Thyroid gland (tissue), 4 donors: ENCODE measurements at places on chromosomes 16 and 17. TPM values are rescaled to one million over a fixed set of nuclear protein-coding genes. Genes with fewer than 3 reads are reported as not detected.
A peak's percentile ranks its signal among the peaks of the same experiment; 100 is the strongest.

Gene MYL4
- 11.0 TPM for total RNA-seq

Gene DRC3
- total RNA-seq: 18.5 TPM

Gene RND2
- total RNA-seq: 10.0 TPM

Gene NR1D1
- 9.9 TPM for total RNA-seq

Gene SLC22A31
- total RNA-seq: not detected

- no peak overlapping the region for H3K4me3 ChIP-seq
- peaks cover 9% of the 10 kb centered on the region for H3K4me1 ChIP-seq
- DNase-seq: no peak
- no peak overlapping the region for H3K27ac ChIP-seq
- H3K27me3 ChIP-seq: no peaks in the 10 kb centered on the region
Measured at GRCh38 chr17:8053600-8053999, 14.7 kb downstream of the ALOX15B start.

- no peaks in the 10 kb centered on the region for H3K4me1 ChIP-seq
- no peak overlapping the region for H3K27ac ChIP-seq
- no peak for DNase-seq
- H3K27me3 ChIP-seq: no peaks in the 10 kb centered on the region
Measured at GRCh38 chr17:61504697-61505096, 52.5 kb downstream of the TBX4 start.

DNA sequence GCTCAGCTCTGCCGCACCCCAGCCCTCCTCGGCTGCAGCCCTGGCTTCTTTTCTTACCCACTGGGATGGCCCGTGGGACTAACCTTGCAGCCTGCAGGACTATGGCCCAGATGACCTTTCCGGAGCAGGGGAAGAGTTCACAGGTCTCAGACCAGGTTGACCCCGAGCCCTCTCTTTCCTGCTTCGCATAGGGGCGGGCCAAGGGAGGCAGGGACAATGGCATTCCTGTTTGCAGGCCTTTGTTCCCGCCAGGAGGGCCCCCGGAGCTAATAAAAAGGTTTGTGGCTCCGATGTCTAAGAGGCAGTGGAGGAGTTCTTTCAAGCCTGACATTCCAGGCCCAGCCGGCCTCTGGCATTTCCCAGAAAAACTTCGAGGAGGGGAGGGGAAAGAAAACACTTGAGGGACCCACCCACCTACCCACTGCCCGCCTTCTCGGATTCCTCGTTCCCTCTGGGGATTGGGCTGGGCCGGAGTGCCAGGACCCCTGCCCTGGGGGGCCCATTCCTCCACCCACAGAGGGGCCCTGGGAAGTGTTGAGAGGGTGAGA, 5.8 kb upstream of the SOCS3 start:
- H3K4me1 ChIP-seq: peaks cover 21% of the 10 kb centered on the region
- H3K4me3 ChIP-seq: no peak overlapping the region
- H3K36me3 ChIP-seq: no peaks in the 10 kb centered on the region
- H3K27me3 ChIP-seq: no peaks in the 10 kb centered on the region
- peak overlapping the region; percentile 70 for H3K27ac ChIP-seq

DNA sequence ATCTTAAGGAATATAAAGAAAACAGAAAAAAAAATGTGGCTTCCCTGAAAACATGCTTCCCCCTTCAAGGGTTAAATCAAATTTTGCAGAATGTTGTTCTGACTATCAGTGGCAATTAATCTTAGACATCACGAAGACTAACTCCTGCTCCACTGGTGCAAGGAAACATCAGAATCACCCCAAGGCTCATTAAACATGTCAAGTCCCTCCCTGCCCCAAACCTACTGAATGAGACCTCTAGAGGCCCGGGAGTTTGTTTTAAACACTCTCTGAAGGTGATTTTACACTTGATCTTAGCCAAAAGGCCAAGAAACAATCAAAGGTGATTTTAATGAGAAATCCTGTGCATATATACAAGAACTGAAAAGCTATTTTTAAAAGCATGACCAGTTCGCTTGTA, 18.3 kb downstream of the PSME3IP1 start:
- no peaks in the 10 kb centered on the region for H3K27me3 ChIP-seq
- H3K36me3 ChIP-seq: peaks cover 41% of the 10 kb centered on the region

DNA sequence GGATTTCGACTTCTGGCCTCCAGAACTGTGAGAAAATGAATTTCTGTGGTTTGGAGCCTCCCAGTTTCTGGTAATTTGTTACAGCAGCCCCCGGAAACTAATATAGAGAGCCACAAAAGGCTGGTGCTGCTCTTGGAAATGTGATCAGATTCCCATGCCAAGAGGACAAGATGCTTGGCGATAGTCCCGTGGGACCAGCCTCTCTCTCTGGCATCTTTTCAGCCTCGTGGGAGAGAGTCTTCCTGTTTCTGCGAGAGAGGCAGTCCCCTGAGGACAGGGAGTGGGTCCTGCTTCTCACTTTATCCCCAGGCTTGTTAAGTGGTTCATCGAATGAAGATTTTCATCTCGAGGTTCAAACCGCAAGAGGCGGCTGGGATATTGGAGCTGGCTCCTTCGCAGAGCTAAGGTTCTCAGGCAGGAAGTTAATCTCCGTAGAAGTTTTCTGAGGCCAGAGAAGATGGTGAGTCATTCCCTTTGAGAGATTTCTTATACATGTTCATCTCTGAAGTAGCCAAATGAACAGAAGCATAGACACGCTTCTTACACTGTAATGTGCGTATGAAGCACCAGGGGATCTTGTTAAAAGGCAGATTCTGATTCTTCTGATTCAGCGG, 211.6 kb upstream of the SDK2 start:
- no peak overlapping the region for H3K4me3 ChIP-seq
- DNase-seq: no peak
- no peaks in the 10 kb centered on the region for H3K36me3 ChIP-seq
- no peak overlapping the region for H3K27ac ChIP-seq

- no peak overlapping the region for H3K4me3 ChIP-seq
- DNase-seq: no peak
- H3K4me1 ChIP-seq: no peaks in the 10 kb centered on the region
- H3K36me3 ChIP-seq: no peaks in the 10 kb centered on the region
- no peak overlapping the region for H3K27ac ChIP-seq
- peaks cover 8% of the 10 kb centered on the region for H3K27me3 ChIP-seq
Measured at GRCh38 chr16:52473096-52473495, 73.8 kb downstream of the TOX3 start.

GRCh38 chr17:8275421-8276290, 12.8 kb upstream of the RANGRF start:
- H3K27me3 ChIP-seq: no peaks in the 10 kb centered on the region
- no peak overlapping the region for H3K4me3 ChIP-seq
- H3K4me1 ChIP-seq: peaks cover under 1% of the 10 kb centered on the region
- H3K36me3 ChIP-seq: no peaks in the 10 kb centered on the region
- no peak for DNase-seq

- H3K4me1 ChIP-seq: no peaks in the 10 kb centered on the region
- no peak overlapping the region for H3K27ac ChIP-seq
- no peak overlapping the region for H3K4me3 ChIP-seq
- DNase-seq: no peak
- no peaks in the 10 kb centered on the region for H3K27me3 ChIP-seq
Measured at GRCh38 chr16:58451265-58451689, 48.7 kb upstream of the NDRG4 start.

DNA sequence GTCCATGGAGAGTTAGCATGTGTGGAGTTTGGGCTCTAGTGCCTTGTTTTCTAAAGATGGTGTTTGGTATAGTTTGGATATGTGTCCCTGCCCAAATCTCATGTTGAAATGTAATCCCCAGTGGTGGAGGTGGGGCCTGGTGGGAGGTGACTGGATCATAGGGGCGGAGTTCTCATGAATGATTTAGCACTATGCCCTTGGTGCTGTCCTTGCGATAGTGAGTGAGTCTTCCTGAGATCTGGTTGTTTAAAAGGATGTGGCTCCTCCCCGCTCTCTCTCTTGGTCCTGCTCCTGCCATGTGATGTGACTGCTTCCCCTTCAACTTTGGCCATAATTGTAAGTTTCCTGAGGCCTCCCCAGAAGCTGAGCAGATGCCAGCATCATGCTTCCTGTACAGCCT, 8.9 kb upstream of the ZNF19 start:
- no peak for DNase-seq
- no peaks in the 10 kb centered on the region for H3K27me3 ChIP-seq
- H3K27ac ChIP-seq: no peak overlapping the region

DNA sequence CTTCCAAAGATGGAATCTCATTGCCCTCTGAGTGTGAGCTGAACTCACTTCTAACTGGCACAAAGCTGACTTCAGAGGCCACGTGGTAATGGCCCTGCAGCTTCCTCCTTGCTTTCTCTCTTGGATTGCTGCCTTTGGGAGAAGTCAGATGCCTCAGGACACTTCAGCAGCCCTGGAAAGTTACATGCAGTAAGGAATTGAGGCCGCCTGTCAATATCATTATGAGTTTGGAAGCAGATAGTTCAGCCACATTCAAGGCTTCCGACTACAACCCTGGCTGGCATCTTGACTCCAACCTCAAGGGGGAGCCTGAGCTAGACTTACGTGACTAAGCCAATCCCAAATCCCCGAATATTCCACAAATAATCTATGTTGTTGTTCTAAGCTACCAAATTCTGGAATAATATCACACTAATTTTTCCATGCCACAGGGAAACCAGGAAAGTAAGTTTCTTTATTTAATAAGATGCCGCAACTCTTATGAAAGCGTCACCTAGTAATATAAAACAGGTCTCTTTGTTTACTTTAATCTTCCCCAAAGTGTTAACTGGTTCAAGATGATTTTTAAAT, 13.6 kb downstream of the CEP20 start:
- H3K27ac ChIP-seq: peak overlapping the region; percentile 10
- H3K4me1 ChIP-seq: peaks cover 9% of the 10 kb centered on the region
- no peak overlapping the region for H3K4me3 ChIP-seq
- peaks cover 6% of the 10 kb centered on the region for H3K36me3 ChIP-seq
- H3K27me3 ChIP-seq: no peaks in the 10 kb centered on the region

- no peaks in the 10 kb centered on the region for H3K36me3 ChIP-seq
- no peak overlapping the region for H3K27ac ChIP-seq
- no peak for DNase-seq
- H3K4me3 ChIP-seq: no peak overlapping the region
Measured at GRCh38 chr16:57544124-57544653, 1.7 kb downstream of the ADGRG5 start.

DNA sequence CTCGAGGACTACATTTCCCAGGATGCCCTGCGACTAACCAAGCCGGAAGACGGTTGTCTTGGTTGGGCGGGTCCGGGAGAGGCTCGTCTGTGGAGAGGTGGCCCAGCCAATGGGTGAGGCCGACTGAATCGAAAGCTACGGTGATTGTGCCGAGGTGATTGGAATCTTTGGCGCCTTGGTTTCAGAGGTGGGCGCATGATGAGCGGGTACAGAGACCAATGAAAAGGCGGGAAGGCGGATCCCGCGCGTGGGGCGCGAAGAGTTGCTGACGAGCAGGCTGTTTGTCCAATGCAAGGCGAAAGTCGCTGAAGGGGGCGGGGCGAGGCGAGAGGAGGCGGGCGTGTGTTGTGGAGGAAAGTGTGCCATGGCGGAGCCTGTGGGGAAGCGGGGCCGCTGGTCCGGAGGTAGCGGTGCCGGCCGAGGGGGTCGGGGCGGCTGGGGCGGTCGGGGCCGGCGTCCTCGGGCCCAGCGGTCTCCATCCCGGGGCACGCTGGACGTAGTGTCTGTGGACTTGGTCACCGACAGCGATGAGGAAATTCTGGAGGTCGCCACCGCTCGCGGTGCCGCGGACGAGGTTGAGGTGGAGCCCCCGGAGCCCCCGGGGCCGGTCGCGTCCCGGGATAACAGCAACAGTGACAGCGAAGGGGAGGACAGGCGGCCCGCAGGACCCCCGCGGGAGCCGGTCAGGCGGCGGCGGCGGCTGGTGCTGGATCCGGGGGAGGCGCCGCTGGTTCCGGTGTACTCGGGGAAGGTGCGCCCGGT, at the start of gene NFATC2IP:
Gene NFATC2IP (plus strand): TSS at position 290 of the 762 bp plus-strand sequence. CDS start 75 bp downstream, at position 365.
- peak within 1 kb of the TSS; percentile 55 for H3K27ac ChIP-seq
- peak; percentile 99 for DNase-seq

- no peak for DNase-seq
- H3K4me1 ChIP-seq: no peaks in the 10 kb centered on the region
- no peak overlapping the region for H3K27ac ChIP-seq
- H3K4me3 ChIP-seq: no peak overlapping the region
- H3K27me3 ChIP-seq: no peaks in the 10 kb centered on the region
Measured at GRCh38 chr16:86965840-86966550, 351.2 kb downstream of the C16orf95 start.

DNA sequence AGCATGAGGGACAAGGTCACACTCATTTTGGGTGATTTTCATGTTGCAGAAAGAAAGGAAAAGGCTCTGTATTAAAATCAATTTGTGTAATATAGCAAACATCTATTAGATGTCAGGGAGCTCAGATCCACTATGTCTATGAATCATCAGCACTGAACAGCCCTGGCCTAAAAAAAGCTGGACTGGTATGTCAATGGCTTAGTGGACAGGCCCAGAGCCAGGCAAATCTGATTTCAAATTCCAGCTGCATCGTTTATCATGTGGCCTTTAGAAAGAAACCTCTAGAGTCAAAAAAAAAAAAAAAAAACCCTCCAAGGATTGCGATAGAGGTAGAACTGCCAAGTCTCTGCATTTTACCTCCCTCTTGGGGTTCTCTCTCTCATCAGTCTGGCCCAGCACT, 5.4 kb downstream of the GAS7 start:
- no peak for DNase-seq
- H3K36me3 ChIP-seq: no peaks in the 10 kb centered on the region
- no peak overlapping the region for H3K27ac ChIP-seq
- no peak overlapping the region for H3K4me3 ChIP-seq
- H3K4me1 ChIP-seq: no peaks in the 10 kb centered on the region
- H3K27me3 ChIP-seq: no peaks in the 10 kb centered on the region

DNA sequence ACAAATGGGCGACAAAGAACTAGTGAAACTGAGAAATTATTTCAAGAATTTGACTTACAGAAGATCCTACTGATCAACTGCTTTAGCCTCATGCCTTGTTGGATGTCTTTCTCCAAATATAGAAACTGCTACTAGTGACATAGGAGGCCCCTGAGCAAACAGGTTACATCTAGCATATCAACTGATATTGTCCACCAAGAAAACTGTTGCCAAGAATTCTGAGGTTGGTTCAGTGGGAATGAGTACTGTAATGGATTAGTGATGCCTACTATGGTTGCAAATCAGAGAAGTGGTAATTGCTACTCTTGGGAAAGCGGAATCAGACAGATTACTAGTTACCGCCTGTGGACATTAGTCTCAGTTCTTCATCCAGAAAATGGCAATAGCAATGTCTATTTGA, 10.0 kb downstream of the CDC27 start:
- peaks cover 76% of the 10 kb centered on the region for H3K4me1 ChIP-seq
- H3K27me3 ChIP-seq: no peaks in the 10 kb centered on the region
- H3K36me3 ChIP-seq: peaks cover 13% of the 10 kb centered on the region
- peak overlapping the region; percentile 90 for H3K27ac ChIP-seq

DNA sequence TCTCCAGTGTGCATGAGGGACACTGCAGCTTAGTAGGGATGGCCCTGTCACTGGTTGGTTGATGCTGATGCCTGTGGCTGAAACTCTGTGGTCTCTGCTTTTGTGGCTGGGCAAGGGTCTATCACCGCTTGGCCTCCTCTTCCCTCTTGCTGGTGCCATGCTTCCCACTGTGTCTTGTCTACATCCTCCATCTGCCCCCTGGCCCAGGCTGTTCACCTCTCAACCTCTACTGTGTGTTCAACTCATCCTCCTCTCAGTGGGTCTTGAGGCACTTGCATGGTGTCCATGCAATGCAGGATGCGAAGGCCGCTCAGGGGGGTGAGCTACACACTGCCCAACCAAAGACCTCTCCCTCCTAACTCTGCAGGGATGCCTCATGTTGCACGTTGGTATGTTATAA, 19.8 kb upstream of the SHISA6 start:
- DNase-seq: no peak
- H3K27me3 ChIP-seq: no peaks in the 10 kb centered on the region
- H3K4me1 ChIP-seq: no peaks in the 10 kb centered on the region
- H3K27ac ChIP-seq: no peak overlapping the region

GRCh38 chr16:66135421-66135831, 231.1 kb upstream of the CDH5 start:
- H3K4me1 ChIP-seq: no peaks in the 10 kb centered on the region
- H3K27ac ChIP-seq: no peak overlapping the region
- H3K36me3 ChIP-seq: no peaks in the 10 kb centered on the region
- H3K4me3 ChIP-seq: no peak overlapping the region
- H3K27me3 ChIP-seq: no peaks in the 10 kb centered on the region
